ENCODE measurements at places on chromosomes 7 and 10. TPM values are rescaled to one million over a fixed set of nuclear protein-coding genes. Genes with fewer than 3 reads are reported as not detected.
A peak's percentile ranks its signal among the peaks of the same experiment; 100 is the strongest.

DNA sequence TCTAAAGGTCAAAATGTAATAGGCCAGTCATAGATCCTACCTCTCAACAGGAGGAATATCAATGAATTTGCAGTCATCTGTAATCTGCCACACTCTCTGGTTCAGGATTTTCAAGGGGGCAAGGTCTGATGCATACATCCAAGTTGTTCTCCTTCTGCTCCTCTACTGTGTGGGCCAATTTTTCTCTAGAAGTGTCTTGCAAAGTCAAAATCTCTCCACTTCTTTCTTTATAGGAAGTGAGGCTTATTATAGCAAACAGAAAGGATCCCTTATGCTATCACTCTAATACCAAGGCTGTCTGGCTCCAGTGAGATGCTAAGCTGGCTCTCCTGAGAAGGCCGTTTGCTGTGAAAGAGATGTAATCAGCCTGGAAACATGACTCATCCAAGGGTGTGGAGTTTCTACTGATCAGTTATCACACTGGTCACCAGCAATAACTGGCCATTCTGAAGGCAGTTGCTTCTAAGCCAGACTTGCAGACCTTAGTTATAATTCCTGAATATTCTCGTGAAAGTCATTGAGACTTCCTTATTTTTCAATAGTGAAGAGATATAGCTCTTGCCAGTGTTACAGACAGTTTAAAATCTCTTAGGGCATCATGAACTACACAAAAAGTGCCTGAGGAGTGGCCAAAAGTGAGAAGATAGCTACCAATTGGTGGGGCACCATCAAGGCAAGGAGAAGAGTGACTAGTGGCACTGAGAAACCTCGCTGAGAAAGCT, 43.2 kb upstream of the LRGUK start:
- DNase-seq = peak; percentile 17

- DNase-seq = no peak
Observed at GRCh38 chr10:114388275-114388674, 16.0 kb downstream of the AFAP1L2 start.

CAMK2B gene
- 1.8 TPM for total RNA-seq

DNA sequence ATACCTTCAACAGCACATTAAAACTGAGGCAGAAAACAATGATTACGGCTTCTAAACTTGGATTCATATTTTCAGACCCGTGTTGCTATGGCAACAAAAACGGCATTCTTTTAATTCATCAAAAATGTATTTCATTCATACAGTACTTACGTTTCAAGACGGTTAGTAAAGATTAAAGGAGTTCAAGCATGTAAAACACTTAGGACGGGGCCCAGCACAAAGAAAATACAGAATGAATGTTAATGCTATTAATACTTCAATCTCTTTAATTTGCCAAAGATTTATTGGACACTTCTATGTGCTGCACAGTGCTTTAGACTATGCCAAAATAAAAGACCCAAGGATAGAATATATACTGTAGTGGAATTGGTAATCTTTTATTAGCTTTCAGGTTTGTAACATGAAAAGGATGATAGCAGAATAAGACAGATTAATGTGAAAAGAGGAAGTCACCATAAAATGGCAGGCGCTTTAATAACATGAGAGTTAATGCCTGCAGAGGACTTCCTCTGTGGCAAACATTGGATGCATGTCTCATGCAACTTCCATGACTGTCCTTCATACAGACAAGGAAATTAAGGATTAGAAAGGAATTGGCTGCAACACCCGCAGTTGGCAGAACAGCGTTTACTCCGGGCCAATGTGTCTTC, 201.6 kb upstream of the KLF6 start:
- DNase-seq = no peak

GRCh38 chr7:29764227-29764626, 42.1 kb upstream of the WIPF3 start:
- peak; percentile 13 for DNase-seq

GRCh38 chr7:126996659-126997058, 256.1 kb downstream of the GRM8 start:
- DNase-seq = no peak

DNA sequence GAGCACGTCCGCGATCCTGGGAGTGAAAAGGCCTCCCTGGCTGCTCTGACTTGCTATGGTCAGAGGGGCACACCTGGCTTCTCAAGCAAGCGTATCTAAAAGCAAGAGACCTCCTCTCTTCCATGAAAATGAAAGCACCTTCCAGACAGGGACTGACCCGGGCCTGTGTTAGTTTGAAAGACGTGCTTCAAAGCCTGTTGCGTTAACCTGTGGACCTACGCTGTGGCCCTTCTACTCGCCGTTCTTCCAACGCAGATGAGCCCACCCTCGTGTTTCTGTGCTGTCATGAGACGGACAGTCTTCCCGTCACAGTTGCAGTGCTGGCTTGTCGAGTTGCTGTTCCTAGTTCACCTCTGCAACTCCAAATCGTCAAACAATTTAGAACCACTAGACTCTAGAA, 15.5 kb upstream of the GDI2 start:
- no peak for DNase-seq

CCNJ gene
- 10.8 TPM for total RNA-seq

DNA sequence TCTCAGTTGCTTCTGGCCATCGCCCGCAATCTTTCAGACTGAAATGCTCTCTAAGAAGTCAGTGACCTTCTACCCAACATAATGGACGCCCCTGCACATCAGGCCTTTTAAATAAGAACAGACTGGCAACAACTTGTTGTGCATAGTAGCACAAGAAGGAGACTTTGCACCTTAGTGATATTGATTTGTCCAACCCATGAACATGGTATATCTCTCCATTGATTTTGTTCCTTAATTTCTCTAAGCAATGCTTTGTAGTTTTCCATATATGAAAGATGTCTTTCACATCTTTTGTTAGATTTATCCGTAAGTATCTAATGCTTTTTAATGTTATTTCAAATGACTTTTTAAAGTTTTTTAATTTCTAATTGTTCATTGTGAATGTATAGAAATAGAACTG, 4.3 kb downstream of the IL15RA start:
- DNase-seq = no peak

DNA sequence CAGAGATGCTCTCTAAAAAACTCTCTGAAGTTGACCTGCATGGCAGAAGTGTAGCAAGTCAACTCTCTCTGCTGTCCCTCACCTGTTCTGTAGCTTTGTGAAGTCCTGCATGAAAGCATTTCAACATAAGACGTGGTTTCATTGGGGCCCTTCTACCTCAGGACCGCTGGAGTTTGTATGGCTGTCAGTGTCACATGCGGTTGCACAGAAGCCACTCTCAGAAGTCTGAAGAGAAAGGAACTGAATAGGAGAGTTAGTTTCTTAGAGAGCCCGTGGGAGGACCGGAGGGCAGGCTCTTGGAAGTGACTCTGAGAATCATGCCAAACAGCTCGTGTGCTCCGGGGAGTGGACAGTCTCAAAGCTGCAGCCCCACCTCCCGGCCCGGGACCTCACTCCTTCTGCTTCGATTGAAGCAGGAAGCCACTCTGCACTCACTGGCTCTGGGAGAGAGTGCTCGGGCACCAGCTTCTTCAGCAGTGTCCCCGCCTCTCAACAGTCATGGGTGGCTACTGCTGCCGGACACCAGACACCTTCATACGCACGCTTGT, 486.7 kb downstream of the SDK1 start:
- DNase-seq = no peak

CYP2C19 gene
- not detected for total RNA-seq

DNA sequence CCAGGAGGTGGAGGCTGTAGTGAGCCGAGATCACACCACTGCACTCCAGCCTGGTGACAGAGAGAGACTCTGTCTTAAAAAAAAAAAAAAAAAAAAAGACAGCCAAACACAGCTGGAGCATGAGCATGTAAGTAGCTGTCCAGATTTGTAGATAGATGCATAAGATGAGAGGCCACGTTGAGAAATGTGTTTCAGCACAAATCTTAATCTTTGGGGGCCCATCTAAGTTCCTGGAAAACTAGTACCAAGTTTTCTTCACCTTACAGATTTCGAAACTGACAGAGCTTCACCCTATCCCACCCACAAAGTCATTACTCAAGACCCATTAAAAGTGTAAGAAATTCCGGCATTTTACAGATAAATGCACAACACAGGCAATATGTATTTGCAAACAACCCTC, 208.2 kb downstream of the PARD3 start:
- no peak for DNase-seq

DNA sequence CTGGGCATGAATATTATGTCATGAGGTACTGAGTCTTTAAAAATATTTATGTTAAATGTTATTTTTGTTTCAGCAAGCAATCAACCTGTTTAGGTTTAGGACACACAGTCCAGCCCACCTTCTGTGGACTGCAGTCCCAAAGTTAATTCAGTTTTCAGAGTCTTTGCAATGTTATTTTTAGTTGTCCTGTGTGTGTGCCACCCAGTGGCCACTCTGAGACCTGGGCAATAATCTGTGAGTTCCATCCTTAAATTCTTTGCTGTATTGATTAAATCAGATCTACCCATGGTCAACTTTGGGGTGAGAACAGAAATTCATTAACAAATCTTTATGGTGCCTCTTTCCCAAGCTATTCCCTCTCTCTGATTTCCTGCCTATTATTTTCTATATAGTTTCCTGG, 415.1 kb downstream of the CCSER2 start:
- peak; percentile 26 for DNase-seq

PIK3CG gene
- total RNA-seq = not detected

DNA sequence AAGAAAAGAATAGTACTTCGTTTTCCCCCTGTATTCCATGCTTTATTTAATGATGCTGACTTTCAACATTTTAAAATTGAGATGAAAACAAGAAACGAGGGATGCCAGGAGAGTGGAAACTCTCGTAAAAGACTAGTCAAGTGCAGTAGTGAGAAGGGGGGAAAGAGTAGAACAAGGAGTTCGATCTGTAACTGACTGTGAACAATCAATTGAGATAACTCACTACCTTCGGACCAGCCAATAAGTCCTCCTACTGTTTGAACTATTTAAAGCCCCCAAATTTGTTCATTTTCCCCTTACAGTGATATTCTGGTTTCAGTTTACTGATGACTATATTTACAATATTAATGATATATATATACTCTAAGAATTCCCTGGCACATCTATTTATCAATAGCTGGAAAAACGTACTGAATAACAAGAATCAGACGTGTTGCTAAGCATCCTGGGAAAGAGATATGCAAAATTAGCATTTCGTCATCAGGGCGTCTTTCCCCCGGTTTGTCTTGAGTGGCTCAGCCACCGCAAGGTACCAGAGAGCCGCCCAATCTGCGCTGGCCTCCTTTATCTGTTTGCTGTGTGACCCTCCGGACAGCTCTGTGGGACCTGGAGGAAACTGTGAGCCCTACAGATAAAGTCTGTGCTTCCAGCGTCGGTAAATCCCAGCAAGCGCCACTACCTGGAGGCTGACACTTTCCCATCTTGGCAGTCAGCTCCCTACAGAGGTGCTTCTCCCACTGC, 41.1 kb downstream of the PDIA4 start:
- DNase-seq = peak; percentile 89

GRCh38 chr10:28822719-28823464, 145.6 kb downstream of the BAMBI start:
- no peak for DNase-seq
